ENCODE measurements at places on chromosomes 4 and X. TPM values are rescaled to one million over a fixed set of nuclear protein-coding genes. Genes with fewer than 3 reads are reported as not detected.

DNA sequence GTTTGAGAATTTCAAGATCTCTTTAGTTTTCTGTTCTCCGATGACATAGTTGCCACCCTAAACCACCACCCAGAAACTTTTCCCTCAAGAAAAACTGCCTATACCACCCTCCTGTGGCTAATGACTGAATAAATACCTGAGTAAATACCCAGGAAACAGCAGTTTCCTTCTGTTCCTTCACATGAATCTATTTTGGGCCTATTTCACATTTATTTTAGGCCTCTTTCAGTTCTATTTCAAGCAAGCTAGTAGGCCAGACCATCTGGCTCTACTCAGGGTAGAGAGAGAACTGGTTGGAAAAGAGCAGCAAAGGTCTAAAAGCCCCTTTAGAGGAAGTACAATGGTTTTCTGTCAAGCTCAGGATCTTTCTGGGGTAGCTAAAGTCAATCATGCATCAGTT is 23.4 kb downstream of the ARHGEF9 start:
- no peak for DNase-seq

- no peak for DNase-seq
These were observed 755 bp downstream of the ANKRD17 start for GRCh38 chr4:73257651-73258435.

The HSFX2 gene
- 1.3 TPM for total RNA-seq

DNA sequence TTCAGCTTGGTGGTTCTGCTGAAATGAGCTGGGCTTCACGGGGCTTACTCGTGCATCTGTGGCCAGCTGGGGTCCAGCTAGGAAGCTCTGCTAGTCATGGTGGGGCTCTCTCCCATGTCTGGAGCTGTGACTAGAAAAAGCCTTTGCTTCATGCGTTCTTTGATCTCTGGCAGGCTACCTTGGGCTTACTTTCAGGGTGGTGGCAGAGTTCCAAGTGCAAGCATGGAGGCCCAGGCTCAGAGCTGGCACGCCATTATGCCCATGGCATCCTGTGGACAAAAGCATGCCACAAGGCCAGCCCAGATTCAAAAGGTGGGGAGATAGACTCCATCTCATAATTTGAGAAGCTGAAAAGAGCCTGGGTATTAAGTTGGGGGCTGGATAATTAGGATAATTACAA is 55.4 kb upstream of the GBA3 start:
- DNase-seq = no peak

DNA sequence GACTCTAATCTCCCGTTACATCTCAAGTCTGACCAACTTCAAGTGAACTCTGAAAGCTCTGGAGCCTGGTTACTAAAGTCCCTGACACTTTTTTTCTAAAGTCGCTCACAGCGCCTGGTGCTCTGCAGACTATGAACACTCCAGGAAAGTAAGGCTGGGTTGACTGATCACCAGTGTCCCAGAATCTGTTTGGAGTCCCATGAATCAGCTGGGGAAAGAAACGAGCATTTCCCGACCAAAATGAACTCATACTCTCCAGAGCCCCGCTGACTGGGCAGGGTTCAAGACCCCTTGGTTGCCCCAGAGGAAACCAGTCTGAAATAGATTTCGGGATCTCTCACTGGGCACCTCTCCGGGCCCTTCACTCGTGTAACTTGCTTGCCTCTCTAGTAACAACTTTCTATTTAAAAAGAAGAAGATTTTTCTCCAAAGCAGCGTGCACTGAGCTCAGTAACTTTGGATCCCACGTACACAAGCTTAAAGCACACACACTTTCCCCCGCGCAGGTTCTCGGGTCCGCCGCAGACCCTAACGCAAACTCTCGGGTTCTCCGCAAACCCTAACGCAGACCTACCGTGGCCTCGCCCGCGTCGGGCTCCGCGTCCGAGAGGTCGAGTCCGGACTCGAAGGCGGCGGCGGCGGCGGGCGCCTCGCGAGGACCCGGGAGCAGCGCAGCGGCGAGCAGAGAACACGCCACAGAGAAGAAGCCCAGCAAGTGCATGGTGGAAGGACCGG is 964 bp downstream of the VEGFC start:
- no peak for DNase-seq

DNA sequence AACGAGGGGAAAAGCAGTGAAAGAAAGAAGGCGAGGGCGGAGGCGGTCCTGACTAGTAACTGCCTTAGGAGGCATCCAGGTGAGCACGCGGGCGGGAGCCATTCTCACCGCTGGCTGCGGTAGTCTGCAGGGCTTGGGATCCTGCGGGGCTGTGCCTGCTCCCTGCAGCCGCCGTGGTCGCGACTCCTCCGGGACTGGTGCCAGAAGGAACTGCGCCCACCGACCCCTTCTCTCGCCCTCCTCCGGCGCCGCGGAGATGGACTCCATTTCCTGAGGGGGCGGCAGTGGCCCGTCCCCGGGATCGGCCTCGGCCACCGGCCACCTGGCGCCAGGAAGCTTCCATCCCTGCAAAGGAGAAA is 543 bp downstream of the NFXL1 start:
- DNase-seq = no peak

GRCh38 chrX:129698150-129698549 is 40.6 kb upstream of the XPNPEP2 start:
- no peak for DNase-seq

All from thoracic aorta (tissue), 2 donors.